Left forelimb (tissue), 1 donor: ENCODE measurements at places on chromosomes 11 and 22.

GRCh38 chr11:133800666-133801065, 44.6 kb downstream of the SPATA19 start:
- DNase-seq = no peak

DNA sequence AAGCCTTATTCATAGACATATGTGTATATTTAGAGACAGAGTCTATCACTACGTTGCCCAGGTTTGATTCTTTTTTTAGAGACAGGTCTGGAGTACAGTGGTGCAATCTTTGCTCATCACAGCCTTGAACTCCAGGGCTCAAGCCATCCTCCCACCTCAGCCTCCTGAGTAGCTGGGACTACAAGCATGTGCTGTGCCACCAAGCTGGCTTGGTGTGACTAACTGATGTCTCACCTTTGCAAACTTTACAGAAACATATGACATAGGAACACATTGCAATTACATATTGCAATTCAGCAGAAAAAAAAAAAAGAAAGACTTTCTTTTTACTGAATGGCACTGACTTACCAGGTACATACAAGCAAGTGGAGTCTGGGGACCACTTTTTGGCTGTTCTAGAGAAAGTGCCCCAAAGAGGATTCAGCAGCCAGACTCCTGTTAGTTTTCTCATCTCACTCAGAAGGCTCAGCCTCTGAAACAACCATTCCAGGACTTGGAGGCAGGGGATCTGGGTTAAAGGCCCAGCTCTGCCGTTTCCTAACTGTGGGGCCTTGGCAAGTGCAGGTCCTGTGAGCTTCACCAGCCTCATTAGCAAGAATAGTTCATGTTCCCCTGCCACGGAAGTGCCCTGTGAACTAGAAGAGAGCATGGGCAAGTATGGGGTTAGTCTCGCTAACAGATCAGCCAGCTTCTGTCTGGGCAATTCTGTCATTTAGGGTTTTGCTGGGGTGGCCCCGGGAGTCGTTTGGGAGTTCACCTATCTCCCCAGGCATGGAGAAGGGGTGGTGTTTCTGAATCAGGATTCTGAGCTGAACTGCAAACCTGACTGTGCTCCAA, 11.3 kb upstream of the NFAM1 start:
- DNase-seq = no peak

- no peak for DNase-seq
Observed at GRCh38 chr22:49676783-49677494, 150.7 kb downstream of the BRD1 start.

- DNase-seq = no peak
Observed at GRCh38 chr11:109085708-109086373, 336.1 kb upstream of the C11orf87 start.

DNA sequence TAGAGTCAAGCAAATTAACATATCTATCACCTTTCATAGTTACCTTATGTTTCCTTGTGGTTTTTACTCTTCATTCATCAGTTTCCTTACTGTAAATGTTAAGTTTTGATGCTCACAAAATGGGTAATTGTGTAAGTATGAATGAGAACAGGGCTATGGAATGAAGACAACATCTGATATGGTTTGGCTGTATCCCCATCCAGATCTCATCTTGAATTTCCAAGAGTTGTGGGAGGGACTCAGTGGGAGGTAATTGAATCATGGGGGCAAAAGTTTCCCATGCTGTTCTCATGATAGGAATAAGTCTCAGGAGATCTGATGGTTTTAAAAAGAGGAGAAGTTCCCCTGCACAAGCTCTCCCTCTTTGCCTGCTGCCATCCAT, 107.6 kb downstream of the CCDC34 start:
- no peak for DNase-seq

DNA sequence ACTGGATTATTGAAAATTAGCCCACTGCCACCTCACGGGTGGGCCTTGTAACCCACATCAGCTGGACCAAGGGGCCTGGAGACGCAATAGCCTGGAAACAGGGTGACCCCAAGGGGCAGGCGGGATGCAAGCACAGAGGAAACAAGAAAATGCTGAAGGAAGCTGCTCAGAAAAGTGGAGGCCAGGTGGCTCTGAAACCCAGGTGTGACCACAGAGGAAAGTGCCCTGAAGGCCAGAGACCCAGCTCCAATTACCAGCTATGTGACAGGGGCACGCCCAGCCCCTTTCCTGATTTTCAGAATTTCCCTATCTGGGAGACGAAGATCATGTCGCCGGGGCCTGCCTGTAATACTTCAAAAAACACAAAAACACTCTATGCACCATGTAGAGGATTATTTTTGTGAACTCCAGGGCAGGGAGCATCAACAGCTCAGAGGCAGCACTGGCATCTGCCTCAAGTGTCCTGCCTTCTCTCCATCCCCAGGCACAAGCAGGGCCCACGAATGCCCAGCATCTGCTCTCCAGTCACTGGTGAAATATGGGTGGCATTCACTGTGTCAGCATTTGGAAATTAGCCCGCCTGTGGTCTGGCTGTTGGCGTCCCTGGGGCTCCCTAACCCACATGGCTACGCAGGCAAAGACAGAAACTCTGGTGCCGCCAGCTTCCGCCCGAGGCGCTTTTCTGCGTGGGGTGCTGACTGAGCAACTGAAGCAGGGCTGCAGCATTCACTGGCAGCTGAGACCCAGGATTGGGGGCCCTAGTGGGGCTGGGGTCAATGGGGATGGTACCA, 6.3 kb downstream of the KCNJ1 start:
- DNase-seq = peak; percentile 45

- DNase-seq = no peak
Observed at GRCh38 chr11:72947229-72947628, 133.0 kb downstream of the ATG16L2 start.

- no peak for DNase-seq
Observed at GRCh38 chr11:76240161-76240540, 33.8 kb upstream of the WNT11 start.

- DNase-seq = no peak
Observed at GRCh38 chr22:47997612-47998011, 1235.2 kb downstream of the TBC1D22A start.

GRCh38 chr11:30351061-30351460, 28.2 kb downstream of the ARL14EP start:
- no peak for DNase-seq

- DNase-seq = no peak
Observed at GRCh38 chr11:134019500-134019899, 49.4 kb upstream of the JAM3 start.

DNA sequence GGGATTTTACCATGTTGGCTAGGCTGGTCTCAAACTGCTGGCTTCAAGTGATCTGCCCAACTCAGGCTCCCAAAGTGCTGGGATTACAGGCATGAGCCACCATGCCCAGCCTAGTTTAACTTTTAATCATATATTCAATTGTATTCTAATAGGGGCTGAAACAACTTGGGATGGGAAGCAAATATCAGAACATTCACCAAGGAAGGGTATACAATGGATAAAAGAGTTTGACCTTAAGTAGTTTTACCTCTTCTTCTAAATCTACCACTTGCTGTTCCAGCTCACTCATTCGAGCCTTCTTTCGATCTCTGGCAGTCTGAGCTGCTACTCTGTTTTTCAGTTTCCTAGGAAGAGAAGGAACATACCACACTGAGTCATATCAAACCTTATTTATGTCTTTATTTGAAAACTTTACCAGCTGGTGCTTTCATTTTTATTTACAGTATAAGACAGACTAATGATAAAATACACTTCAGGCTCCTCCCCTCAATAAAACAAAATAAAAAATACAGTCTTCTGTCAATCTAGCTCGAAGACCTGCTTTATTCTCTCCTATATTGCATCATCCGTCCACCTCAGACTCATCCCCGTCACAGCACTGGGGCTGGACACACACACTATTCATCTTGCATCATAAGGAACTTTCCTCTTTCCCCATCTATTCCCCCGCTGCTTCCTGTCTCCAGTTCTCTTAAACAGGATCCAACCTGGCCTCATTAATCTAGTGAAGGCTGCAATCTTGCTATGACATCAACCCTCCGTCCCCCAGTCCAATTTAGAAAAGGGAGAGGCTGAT, 1.4 kb downstream of the XBP1 start:
- DNase-seq = no peak

- DNase-seq = no peak
Observed at GRCh38 chr11:83122050-83122449, 34.9 kb upstream of the PCF11 start.

GRCh38 chr11:44162662-44163061, 67.2 kb downstream of the EXT2 start:
- DNase-seq = no peak

- DNase-seq = no peak
Observed at GRCh38 chr22:21712751-21713427, 22.7 kb downstream of the YPEL1 start.
